ENCODE measurements at places on chromosomes 6 and 20.

DNA sequence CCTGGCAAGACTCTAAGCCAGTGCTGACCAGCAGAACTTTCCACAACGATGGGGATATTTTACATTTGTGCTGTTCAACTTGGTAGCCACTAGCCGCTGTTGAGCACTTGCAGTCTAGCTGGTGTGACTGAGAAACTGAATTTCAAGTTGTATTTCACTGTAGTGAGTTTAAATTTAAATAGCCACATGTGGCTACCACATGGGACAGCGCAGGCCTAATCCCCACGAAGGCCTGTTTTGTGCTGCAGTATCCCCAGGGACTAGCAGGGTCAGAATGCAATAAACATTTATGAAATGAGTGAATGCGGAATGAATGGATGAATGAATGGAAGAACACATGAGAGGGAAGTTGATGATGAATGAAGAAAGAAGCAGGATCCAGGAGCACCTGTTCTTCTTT lies 115.8 kb downstream of the TRERF1 start:
- DNase-seq, result no peak

- peak; percentile 50 for DNase-seq
These were observed 25.1 kb downstream of the MYBL2 start for GRCh38 chr20:43691928-43692524.

DNA sequence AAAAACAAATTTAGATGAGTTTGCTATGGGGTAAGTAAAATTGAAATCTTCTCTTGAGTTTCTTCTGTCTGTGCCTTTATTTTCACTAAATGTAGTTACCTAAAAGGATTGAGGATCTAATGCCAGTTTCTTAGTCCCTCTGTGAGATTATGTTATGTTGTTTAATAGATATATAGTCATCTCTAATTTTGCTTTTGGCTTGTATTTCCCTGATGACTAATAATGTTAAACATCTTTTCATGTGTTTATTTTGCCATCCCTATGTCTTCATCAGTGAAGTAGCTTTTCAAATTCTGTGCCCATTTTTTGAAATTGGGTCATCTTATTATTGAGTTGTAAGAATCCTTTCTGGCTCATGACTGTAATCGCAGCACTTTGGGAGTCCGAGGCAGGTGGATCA lies 13.7 kb downstream of the QRSL1 start:
- no peak for DNase-seq

- no peak for DNase-seq
These were observed 6.0 kb downstream of the SUMO4 start for GRCh38 chr6:149405823-149406765.

- no peak for DNase-seq
These were observed 336.7 kb downstream of the DHX35 start for GRCh38 chr20:39298571-39299506.

DNA sequence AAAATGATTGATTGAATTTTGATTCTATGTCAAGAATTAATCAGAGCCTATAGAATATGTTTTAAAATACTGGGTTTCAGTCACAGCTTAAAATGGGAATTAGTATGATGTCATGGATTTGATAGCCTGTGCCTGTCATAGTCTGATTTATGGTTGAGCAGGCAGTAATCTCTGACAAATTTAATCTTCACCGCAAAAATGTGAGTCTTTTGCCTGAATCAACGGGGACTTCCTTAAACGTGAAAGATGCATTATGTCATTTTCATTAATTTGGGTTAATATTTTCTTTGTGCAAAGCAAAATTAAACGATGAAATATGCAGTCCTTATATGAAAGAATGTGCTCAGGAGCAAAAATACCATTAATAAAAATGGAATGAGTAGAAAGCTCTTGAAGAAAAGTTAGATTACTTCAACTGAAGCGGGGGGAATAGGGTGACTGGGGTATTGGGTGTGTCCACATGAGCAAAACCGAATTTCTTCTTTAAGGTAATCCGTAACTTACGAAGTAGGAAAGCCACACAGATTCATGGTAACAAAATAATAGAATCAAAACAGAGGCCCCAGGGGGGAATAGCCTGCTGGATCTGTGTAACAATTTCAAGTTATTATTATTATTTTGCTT lies 339.6 kb upstream of the NOX3 start:
- no peak for DNase-seq

DNA sequence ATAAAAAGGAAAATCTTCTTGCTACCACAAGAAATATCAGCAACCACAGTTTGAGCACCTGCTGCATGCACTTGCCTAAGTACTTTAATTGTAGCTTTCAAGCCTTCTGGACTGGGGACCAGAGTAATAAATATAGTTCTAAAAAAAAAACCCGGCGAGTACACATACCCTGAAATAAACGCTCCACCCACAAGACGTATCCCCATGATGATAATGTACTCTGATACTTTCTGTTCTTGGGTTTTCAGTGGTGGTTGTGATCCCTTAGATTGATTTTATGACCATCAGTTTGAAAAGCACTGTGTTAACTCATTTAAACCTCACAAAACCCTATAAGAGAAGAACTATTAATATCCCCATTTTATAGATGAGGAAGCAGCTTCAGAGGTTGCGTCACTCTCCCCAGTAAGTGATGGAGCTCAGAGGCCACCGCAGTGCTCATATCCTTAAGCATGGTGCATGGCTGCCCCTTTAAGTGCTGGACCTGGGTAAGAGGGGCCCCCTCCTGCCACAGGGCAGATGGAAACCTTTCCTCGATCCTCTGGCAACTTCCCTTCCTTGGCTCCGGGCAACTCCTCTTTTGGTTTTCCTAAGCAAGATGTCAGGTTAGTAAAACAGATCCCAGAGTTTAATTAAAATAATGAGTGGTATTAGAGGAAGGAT lies 67.3 kb downstream of the KCNB1 start:
- no peak for DNase-seq

DNA sequence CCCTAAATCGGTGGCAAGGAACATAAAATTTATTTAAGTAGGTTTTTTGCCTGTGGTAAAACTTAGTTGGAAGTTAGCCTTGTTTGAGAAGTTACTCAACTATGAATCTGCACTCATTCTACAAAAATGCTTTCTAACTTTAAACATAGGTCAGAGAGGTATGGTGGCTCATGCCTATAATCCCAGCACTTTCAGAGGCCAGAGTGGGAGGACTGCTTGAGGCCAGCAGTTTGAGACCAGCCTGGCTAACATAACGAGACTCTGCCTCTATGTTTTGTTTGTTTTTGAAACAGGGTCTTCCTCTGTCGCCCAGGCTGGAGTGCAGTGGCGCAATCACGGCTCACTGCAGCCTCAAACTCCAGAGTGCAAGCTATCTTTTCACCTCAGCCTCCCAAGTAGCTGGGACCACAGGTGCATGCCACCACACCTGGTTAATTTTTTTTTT lies 16.2 kb downstream of the USP49 start:
- no peak for DNase-seq

DNA sequence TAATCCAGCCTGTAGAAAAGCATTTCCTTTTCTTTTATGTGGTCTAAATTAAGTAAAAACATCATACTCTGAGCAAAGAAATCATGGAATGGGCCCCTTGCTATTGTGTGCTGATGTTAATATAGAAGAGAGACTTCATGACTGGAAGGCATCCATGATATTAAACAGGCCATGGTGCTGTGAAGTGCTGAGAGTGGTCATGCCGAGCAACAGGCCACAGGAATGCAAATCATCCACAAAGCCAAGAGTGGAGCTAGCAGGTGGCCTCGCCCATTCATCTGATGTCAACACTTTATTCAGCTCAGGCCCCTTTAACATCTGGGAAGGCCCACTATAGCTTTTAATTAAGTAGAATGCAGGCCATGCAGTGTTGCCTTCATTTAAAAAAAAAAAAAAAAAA lies 115.2 kb upstream of the HMGCLL1 start:
- DNase-seq, result no peak

GRCh38 chr20:50344232-50345071 lies 153.8 kb downstream of the CEBPB start:
- no peak for DNase-seq

GRCh38 chr6:168877821-168878282 lies 375.8 kb downstream of the THBS2 start:
- no peak for DNase-seq

- DNase-seq, result no peak
These were observed 115.1 kb upstream of the JAG1 start for GRCh38 chr20:10788877-10789276.

GRCh38 chr20:39278230-39278788 lies 316.2 kb downstream of the DHX35 start:
- DNase-seq, result no peak

DNA sequence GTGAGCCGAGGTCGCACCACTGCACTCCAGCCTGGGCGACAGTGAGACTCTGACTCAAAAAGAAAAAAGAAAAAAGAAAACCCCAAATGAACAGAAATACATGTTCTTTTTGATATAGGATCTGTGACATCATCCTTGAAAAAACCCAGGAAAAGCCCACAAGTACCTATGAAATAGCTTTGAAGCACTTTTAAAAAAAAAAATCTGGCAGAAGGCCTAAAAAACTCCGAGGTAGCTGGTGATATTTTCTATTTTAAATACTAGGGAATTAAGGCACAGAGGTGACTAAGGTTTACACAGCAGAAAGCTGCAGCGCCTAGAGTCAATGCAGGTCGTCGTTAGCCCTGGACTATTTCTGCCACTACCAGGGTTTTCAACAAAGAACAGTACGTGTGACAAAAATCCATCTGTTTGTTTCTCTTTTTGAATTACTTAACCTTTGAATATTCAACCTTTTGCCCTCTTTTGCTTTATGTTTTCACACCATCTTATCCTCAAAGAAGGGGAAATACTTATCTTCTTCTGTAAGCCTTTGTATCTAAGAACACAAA lies 39.4 kb upstream of the EEF1A1 start:
- no peak for DNase-seq

Measured in activated CD4-positive, alpha-beta T cell treated with anti-CD3 and anti-CD28 coated beads, Interleukin-2, amount 50 U/mL, for 1 hour (primary cell).